Skin of body (tissue), 3 donors: ENCODE measurements at places on chromosomes 6 and 20. TPM values are rescaled to one million over a fixed set of nuclear protein-coding genes. Genes with fewer than 3 reads are reported as not detected.
A peak's percentile ranks its signal among the peaks of the same experiment; 100 is the strongest.

Gene TRIM31
- total RNA-seq = not detected

Gene NT5E
- total RNA-seq = 31.2 TPM

Gene ZSCAN23
- total RNA-seq = 5.1 TPM

Gene CNR1
- total RNA-seq = 1.8 TPM

Gene FOXP4
- 2.0 TPM for total RNA-seq

Gene SCGN
- total RNA-seq = 0.89 TPM

Gene CLIC5
- 4.0 TPM for total RNA-seq

Gene ACTR5
- total RNA-seq = 7.1 TPM

Gene PRDM13
- total RNA-seq = not detected

- DNase-seq = no peak
Measured at GRCh38 chr6:165972139-165972802, 195.4 kb downstream of the TBXT start.

GRCh38 chr6:98292810-98293209 lies 541.6 kb upstream of the POU3F2 start:
- no peak for DNase-seq

GRCh38 chr6:10384610-10385523 lies 30.0 kb downstream of the TFAP2A start:
- DNase-seq = no peak

GRCh38 chr6:50318536-50318935 lies 268.8 kb upstream of the DEFB112 start:
- no peak for DNase-seq

- no peak for DNase-seq
Measured at GRCh38 chr6:34583861-34584604, 27.9 kb upstream of the SPDEF start.

- no peak for DNase-seq
Measured at GRCh38 chr6:34484391-34484790, 18.5 kb downstream of the PACSIN1 start.

DNA sequence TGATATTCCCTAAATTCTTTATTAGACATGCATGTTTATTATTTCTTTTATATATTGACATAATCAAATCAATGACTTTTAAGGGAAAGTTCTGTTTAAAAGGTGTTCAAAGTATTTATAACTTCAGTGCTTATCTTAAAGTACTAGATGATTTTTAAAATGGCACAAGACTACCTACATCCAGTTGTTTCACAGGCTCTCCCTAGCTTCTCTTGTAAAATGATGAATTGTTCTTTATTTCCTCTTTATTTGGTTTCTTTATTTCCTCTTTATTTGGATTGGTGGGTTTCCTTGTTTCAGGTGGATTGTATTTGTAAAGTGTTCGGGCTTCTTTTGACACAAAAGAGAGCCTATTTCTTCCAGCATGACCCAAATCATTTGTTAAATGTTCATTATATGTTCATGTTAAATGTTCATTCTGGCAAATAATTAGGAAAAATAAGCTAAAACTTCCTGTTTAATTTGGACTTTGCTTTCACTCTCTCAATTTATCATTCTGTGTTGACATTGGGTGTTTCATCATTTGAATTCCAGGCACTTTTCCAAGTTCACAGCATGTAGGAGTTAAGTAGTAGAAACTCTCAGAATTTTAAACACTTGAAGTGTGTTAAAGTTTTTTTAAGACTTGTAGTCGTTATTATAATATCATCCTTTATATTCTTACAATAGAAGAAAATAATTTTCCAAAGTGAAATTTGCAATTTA lies 24.6 kb downstream of the MLIP start:
- DNase-seq = no peak

GRCh38 chr6:166998256-166999144 lies 697 bp upstream of the CEP43 start:
- DNase-seq = no peak

- no peak for DNase-seq
Measured at GRCh38 chr20:22904905-22905304, 130.2 kb upstream of the SSTR4 start.

DNA sequence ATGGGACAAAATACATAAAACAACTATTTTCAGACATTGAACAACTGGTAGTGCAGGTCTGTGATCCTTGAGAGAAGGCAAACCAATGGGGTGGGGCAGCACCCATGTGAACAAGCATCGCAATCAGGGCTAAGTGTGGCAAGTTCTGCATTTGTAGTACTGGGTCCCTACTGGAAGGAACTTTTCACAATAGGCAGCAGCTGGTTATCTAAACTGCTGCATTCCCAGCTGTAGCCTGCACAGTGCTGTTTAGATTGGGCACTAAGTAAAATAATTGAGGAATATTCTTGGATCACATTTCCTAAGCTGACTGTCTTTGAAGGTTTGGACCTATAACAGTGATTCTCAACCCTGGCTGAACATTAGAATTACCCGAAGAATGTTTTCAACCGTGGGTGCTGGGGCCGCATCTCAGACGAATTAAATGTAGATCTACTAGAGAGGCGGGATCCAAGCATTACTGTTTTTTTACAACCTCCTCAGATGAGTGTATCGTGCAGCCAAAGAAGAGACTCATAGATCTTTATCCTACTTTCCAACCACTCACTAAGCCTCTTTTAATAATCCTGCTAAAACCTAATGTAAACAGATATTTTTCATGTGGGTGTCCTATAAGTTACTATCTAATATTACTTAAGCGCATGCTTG lies 12.4 kb upstream of the MAP3K4 start:
- no peak for DNase-seq

DNA sequence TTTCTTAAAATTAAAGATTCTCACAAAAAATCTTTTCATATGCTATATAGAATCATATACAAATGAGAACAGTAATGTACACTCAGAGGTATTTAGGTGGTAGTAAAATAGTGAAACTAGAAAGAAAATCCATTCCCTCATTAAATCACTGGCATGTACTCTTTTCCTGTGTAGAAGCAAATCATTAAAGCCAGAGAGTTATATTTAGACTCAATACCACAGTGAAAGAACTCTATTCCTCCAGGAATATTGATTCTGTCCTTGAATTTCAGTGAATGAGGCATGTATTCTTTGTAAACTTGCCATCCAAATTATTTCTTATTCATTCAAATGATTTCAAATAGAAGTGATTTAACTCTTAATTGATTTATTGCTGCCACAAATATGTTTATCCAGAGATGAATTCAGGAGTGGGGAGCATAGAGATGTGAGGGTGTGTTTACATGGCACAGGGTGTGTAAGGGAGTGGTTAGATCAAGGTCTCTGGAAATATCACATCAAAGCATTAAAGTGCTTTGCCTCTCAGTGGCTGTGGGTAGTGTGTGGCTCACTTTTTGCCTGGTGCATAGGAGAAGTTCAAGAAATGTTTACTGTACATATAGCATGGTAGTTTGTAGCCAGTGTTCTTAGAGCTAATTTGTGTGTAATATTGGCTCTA lies 141.2 kb downstream of the FAM83B start:
- no peak for DNase-seq

DNA sequence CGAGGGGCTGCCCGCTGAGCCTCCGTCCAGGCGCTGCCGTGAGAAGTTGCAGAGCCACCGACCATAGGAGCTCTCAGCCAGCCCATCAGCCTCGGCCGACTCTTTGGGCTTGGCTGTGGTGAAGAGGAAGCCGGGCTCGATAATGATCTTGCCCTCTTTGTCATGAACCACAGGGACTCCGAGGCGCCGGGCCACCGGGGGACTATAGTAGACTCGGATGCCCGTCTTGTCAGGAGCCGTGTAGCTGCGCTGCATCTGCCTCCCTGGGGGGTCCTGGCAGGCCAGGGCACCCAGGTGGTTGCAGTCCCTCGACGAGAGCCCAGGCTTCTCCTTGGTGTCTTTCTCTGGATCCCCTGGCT lies 20.5 kb upstream of the DSN1 start:
- DNase-seq = no peak

DNA sequence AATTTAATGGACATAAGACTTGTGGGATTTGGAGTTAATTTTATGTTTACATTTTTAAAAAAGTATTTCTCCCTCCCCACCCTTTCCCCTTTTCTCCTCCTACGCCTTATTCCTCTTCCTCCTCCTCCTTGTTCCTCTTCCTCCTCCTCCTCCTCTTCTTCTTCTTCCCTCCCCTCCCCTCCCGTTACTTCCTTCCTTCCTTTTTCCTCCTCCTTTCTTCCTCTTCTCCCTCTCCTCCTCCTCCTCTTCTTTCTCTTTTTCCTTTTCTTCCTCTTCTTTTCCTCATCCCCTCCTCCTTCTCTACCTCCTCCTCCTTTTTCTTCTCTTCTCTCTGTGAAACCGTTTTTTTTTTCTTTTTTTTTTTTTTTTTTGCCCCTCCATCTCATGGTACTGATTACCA lies 139.6 kb downstream of the EYA4 start:
- DNase-seq = no peak

- DNase-seq = peak; percentile 39
Measured at GRCh38 chr6:132734694-132735236, 20.9 kb upstream of the VNN1 start.
